ENCODE measurements at places on chromosomes 5 and 9. TPM values are rescaled to one million over a fixed set of nuclear protein-coding genes. Genes with fewer than 3 reads are reported as not detected.

The TTC16 gene
- 3.7 TPM for total RNA-seq

The SLC45A2 gene
- not detected for total RNA-seq

The RNF20 gene
- total RNA-seq, result 34.9 TPM

The EPB41L4A gene
- 0.50 TPM for total RNA-seq

The PCDHGB1 gene
- 0.13 TPM for total RNA-seq

The OR1Q1 gene
- total RNA-seq, result 0.40 TPM

The PPP6C gene
- 34.3 TPM for total RNA-seq

The ANKRD18A gene
- total RNA-seq, result 22.3 TPM

The SPATA6L gene
- 9.2 TPM for total RNA-seq

The CYLC2 gene
- not detected for total RNA-seq

DNA sequence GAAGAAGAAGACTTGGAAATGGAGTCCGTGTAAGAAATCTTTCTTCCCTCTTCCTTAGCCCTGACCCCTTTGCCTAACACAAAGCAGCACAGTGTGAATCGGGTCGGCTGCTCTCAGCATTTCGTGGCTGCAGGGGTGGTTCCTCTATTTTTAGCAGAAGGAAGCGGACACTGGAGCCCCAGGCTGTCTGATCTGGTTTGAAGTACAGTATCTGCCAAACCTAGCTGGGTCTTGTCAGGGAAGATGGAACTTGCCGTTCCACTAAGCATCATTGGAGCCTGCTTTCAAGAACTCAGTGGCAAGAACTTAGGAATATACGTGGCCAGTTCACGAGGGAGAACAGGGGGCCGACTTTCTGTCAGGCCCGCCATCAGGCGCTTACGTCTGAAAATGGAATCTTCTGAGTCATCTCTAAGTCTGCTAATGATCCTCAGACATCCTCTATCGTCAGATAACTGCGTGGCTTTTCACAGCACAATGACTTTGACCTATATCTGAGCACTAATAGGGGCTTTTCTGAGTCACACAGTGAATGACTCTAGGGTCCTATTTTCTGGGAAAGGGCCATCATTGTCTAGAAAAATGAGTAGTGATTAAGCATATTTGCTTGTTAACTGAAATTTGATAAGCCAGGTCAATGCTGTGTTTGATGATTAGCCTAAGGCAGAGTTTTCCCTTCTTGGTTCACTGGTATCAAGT is 43.3 kb upstream of the NCS1 start:
- H3K4me1 ChIP-seq, result peaks cover 38% of the 10 kb centered on the region
- peak overlapping the region; percentile 100 for H3K27ac ChIP-seq
- no peaks in the 10 kb centered on the region for H3K27me3 ChIP-seq
- H3K36me3 ChIP-seq, result peaks cover 2% of the 10 kb centered on the region

DNA sequence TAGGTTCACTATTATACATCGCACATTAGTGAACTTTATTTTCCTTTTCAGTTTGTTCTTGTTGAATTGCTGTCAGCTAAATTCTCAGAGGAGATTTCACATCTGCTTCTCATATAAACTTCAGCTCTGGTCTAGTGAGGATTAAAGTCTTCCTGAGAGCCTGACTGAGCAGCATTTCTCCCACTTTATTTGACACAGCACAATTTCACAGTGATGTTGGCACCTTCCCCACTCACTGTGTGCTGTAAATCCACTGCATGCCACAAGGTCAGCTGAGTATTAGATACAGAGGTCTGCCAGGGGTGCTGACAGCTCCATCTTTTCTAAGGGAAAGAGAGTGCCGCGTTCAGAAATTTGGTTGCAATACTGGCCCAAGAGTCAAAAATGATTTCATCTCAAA is 567.4 kb downstream of the PRR16 start:
- no peaks in the 10 kb centered on the region for H3K4me1 ChIP-seq
- H3K27ac ChIP-seq, result no peak overlapping the region
- H3K27me3 ChIP-seq, result no peaks in the 10 kb centered on the region
- H3K36me3 ChIP-seq, result no peaks in the 10 kb centered on the region

GRCh38 chr9:34675048-34675714 is 12.7 kb upstream of the CCL27 start:
- no peaks in the 10 kb centered on the region for H3K36me3 ChIP-seq
- DNase-seq, result peak; percentile 26
- no peak overlapping the region for H3K27ac ChIP-seq
- no peaks in the 10 kb centered on the region for H3K27me3 ChIP-seq
- peaks cover 5% of the 10 kb centered on the region for H3K4me1 ChIP-seq

DNA sequence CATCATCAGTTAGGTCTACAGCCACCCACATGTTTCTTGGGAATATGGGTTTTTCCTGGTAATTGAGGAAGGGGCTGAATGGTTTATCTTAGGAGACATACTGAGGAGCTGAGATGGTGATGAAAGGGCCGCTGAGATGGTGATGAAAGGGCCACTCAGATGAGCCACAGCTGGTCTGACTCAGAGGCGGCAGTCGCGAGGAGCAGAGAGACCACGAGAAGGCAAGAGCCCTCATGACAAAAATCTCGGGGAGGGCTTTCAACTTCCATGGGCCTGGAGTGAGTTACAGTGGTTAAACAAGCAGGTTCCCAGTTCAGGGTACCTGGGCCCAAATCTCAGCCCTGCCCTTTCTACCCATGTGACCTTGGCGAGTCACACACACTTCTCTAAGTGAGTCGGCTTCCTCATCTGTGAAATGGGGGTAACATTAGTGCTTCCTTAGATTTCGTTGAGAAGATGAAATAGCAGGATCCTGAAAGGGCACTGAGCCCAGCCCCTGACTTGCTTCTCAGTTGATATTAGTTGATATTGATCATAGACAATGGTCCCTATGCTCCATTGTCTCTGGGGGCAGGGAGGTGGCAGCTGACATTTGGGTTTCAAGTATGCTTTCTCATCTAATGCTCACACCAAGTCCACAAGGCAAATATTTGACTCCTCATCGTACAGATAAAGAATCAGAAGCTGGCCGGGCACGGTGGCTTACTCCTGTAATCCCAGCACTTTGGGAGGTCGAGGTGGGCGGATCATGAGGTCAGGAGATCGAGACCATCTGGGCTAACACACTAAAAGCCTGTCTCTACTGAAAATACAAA is 169.5 kb downstream of the RGS3 start:
- no peaks in the 10 kb centered on the region for H3K36me3 ChIP-seq
- H3K4me3 ChIP-seq, result no peak overlapping the region
- no peak overlapping the region for H3K27ac ChIP-seq
- peaks cover 46% of the 10 kb centered on the region for H3K27me3 ChIP-seq

DNA sequence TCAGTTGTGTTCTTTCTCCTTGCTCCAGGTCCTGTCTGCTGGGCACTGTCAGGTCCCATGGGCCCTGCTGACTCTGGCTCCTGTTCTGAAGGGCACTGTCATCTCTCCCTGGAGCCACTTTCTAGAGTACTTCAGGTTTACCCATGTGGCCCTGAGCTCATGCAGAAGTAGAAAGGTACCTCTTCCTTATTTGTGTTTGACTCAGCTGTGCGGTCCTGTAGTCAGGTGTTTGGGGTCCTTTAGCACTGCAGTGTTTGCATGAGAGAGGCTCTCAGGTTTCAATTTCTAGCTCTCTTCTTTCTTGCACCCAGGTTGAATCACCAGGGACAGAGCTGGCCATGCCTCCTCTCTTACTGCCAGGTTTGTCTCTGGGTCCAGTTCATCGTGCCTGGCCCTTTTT is 71.5 kb downstream of the HSPA4 start:
- H3K4me3 ChIP-seq, result no peak overlapping the region
- H3K27me3 ChIP-seq, result peaks cover 24% of the 10 kb centered on the region
- H3K36me3 ChIP-seq, result no peaks in the 10 kb centered on the region
- peaks cover 9% of the 10 kb centered on the region for H3K4me1 ChIP-seq
- no peak overlapping the region for H3K27ac ChIP-seq

DNA sequence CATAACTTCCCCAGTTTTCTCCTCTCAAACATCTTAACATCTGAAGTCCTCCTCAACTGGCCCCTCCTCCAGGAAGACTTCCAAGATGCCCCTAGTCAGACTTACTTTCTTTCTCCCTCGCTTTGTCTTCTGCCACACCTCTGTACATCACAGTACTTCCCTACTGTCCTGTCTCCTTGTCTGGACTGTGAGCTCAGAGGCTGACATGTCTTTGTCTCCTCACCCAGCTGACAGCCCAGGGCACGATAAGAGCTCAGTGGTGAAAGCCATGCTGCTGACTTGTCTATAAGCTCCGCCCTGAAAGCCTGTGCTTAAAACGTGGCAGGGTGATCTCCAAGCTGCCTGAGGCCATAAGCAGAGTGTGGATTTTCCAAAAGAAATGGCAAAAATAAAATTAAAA is 33.0 kb upstream of the SLC25A51 start:
- H3K36me3 ChIP-seq, result no peaks in the 10 kb centered on the region
- no peaks in the 10 kb centered on the region for H3K27me3 ChIP-seq
- H3K27ac ChIP-seq, result no peak overlapping the region
- peaks cover 3% of the 10 kb centered on the region for H3K4me1 ChIP-seq
- no peak overlapping the region for H3K4me3 ChIP-seq
- no peak for DNase-seq

DNA sequence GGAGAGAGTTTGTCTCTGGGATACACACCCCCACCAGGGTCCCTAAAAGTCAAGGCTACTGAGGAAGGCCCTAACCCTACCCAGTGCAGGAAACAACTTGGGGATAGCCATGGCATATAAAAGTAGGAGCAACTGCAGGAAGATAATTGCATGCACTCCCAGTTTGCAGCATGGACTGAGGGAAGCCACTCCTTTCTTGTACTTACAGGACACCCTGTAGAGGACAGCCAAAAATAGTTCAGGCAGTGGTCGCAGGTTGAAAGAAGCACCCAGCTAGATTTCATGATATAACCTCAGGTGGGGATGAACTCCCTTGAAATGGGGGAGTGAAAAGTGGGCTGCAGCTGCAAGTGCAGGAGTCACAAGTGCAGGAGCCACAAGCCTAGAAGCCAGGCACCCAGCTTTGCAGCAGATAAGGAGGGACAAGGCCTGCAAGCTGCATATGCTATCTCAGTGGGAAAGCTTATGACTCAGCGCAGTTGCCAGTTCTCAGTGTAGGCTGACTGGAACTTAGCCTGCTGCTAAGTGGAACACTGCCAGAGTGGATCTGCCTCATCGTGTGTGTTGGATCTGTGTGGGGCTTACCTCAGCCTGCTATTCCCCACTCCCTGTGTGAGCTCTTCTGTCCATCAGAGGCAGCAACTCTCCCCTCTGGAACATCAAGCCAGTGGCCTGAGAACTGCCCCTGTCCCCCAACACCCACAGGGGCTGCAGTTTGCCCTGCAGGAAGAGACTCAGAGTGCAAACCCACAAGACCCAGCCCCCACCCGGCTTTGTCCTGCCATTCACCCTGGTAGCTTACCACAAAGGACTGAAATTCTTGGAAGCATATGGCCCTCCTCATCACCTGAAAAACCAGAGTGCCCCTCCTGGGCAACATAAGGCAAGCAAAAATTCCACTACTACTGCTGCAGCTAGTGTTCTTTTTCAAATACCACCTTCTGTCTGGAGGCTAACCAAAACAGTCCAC is 42.7 kb downstream of the CYLC2 start:
- no peak for DNase-seq
- no peaks in the 10 kb centered on the region for H3K27me3 ChIP-seq
- H3K4me1 ChIP-seq, result no peaks in the 10 kb centered on the region
- H3K4me3 ChIP-seq, result no peak overlapping the region
- H3K27ac ChIP-seq, result no peak overlapping the region
- H3K36me3 ChIP-seq, result no peaks in the 10 kb centered on the region

GRCh38 chr5:98750693-98751092 is 22.8 kb upstream of the RGMB start:
- no peak overlapping the region for H3K27ac ChIP-seq
- H3K4me3 ChIP-seq, result no peak overlapping the region
- peaks cover 17% of the 10 kb centered on the region for H3K27me3 ChIP-seq
- DNase-seq, result no peak

GRCh38 chr9:71144495-71144894 is 23.1 kb upstream of the TRPM3 start:
- H3K27me3 ChIP-seq, result no peaks in the 10 kb centered on the region
- H3K27ac ChIP-seq, result no peak overlapping the region
- H3K4me1 ChIP-seq, result no peaks in the 10 kb centered on the region
- H3K4me3 ChIP-seq, result no peak overlapping the region
- H3K36me3 ChIP-seq, result no peaks in the 10 kb centered on the region

GRCh38 chr5:14507156-14507941 is 74.2 kb upstream of the OTULINL start:
- DNase-seq, result no peak
- no peak overlapping the region for H3K27ac ChIP-seq
- H3K4me3 ChIP-seq, result no peak overlapping the region
- H3K36me3 ChIP-seq, result peaks cover 2% of the 10 kb centered on the region
- H3K27me3 ChIP-seq, result no peaks in the 10 kb centered on the region

GRCh38 chr5:173884402-173885053 is 3.6 kb upstream of the CPEB4 start:
- H3K27ac ChIP-seq, result no peak overlapping the region
- H3K4me1 ChIP-seq, result peaks cover 39% of the 10 kb centered on the region
- H3K27me3 ChIP-seq, result no peaks in the 10 kb centered on the region
- DNase-seq, result peak; percentile 34

GRCh38 chr5:14513266-14513665 is 68.3 kb upstream of the OTULINL start:
- H3K27ac ChIP-seq, result no peak overlapping the region
- H3K4me3 ChIP-seq, result no peak overlapping the region
- H3K27me3 ChIP-seq, result no peaks in the 10 kb centered on the region
- peaks cover 2% of the 10 kb centered on the region for H3K36me3 ChIP-seq
- peaks cover 3% of the 10 kb centered on the region for H3K4me1 ChIP-seq
- no peak for DNase-seq

GRCh38 chr9:134683714-134684374 is 42.2 kb downstream of the COL5A1 start:
- H3K27me3 ChIP-seq, result no peaks in the 10 kb centered on the region
- no peak for DNase-seq
- no peak overlapping the region for H3K27ac ChIP-seq
- H3K4me1 ChIP-seq, result no peaks in the 10 kb centered on the region
- H3K36me3 ChIP-seq, result no peaks in the 10 kb centered on the region

GRCh38 chr9:124897570-124898460 is 35.9 kb downstream of the ARPC5L start:
- H3K36me3 ChIP-seq, result peaks cover 18% of the 10 kb centered on the region
- H3K27me3 ChIP-seq, result no peaks in the 10 kb centered on the region

GRCh38 chr9:9752722-9753121 is 860.1 kb downstream of the PTPRD start:
- H3K4me1 ChIP-seq, result no peaks in the 10 kb centered on the region
- H3K36me3 ChIP-seq, result no peaks in the 10 kb centered on the region
- H3K27me3 ChIP-seq, result no peaks in the 10 kb centered on the region

- H3K4me3 ChIP-seq, result no peak overlapping the region
- peaks cover 2% of the 10 kb centered on the region for H3K27me3 ChIP-seq
- H3K4me1 ChIP-seq, result peaks cover 3% of the 10 kb centered on the region
Measured at GRCh38 chr5:133483406-133484090, 128.8 kb downstream of the FSTL4 start.

- peak overlapping the region; percentile 32 for H3K27ac ChIP-seq
- H3K4me3 ChIP-seq, result no peak overlapping the region
- no peaks in the 10 kb centered on the region for H3K36me3 ChIP-seq
- no peaks in the 10 kb centered on the region for H3K27me3 ChIP-seq
Measured at GRCh38 chr5:133319905-133320520, 268.2 kb downstream of the HSPA4 start.

DNA sequence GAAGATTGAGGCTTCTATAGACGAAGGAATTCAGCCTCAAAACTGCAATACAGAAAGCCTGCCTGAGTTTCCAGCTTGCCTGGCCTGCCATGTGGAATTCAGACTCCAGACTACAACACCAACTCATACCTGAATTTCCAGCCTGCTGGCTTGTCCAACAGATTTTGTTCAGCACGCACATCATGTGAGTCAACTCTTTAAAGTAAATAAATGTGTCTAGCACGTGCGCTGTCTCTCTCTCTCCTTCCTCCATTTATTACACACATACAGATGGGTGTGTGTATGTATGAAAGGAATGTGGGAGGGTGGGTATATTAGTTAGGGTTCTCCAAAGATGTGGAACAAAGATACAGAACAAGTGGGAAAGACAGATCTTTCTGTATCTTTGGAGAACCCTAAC is 82.4 kb upstream of the TAS2R1 start:
- DNase-seq, result no peak

- peaks cover 20% of the 10 kb centered on the region for H3K4me1 ChIP-seq
- no peak overlapping the region for H3K4me3 ChIP-seq
- no peak for DNase-seq
- peak overlapping the region; percentile 2 for H3K27ac ChIP-seq
- H3K27me3 ChIP-seq, result no peaks in the 10 kb centered on the region
Measured at GRCh38 chr5:40627706-40628105, 52.0 kb upstream of the PTGER4 start.

Measured in T-helper 17 cell (primary cell).